ENCODE measurements at places on chromosomes 16 and 17.

DNA sequence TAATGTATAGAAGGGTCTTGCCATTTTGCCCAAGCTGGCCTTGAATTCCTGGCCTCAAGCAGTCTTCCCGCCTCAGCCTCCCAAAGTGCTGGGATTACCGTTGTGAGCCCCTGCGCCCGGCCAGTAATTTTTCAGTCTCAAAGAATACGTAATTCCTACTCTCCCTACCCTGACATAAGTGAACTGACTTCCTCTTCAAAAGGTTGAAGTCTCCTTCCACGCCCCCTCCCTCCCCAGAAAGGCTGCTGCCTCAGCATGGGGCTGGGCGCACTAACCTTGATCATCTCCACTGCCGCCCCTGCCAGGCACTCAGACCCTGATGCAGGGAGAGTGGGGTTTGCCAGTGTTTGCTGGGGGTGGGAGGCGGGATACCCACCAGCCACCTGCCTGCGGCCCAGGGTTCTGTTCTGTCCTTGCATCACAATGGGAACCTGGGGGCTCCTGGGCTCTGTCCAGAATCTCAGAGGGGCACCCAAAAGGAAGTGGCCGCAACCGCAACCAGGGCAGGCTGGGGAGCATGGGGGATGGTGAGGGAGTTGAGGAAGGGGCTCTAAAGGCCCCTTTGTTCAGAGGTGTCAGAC, 27.5 kb downstream of the KIFC3 start:
- no peak for DNase-seq

DNA sequence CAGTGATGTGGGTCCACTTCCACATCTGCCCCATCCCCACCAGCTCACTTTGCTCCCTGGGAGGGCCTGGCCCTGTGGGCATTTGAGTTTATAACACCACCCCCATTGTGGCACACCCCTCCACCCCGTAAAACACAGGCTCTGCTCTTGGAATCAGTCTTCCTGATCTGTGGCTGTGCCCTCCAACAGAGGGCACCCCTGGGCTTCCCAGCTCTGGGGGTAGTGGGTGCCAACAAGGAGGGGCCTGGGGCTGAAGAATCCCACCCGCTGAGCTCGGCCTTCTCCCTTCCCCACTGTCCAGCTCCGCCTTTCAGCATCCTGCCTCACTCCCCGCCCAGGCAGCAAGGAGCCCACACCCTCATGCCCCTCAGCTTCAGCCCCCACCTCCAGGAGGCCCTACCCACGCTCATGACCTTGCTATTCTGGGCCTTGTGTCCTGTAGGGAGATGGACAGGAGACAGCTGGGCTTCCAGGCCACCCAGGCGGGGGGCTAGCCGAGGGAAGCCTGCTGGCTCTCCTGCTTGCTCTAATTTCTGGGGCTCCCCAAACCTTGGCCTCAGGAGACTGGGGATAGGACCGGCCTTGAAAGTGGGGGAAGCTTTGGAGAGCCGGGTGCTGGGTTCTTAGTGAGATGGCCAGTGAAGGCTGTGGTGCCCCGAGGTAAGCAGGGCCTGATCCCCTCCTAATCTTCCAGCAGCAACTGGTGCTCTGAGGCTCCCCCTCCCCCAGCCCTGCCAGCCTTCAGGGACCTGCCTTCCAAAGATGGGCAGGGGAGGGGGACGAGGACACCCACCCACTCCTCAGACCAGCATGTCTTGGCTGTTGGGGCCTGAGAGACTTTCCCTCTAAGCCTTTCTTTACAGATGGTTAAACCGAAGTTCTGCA, 2.9 kb upstream of the ATP2A1 start:
- no peak for DNase-seq

GRCh38 chr16:77499373-77500285, 64.8 kb upstream of the ADAMTS18 start:
- DNase-seq, result peak; percentile 47

GRCh38 chr17:74252211-74252610, 21.8 kb upstream of the DNAI2 start:
- DNase-seq, result no peak

DNA sequence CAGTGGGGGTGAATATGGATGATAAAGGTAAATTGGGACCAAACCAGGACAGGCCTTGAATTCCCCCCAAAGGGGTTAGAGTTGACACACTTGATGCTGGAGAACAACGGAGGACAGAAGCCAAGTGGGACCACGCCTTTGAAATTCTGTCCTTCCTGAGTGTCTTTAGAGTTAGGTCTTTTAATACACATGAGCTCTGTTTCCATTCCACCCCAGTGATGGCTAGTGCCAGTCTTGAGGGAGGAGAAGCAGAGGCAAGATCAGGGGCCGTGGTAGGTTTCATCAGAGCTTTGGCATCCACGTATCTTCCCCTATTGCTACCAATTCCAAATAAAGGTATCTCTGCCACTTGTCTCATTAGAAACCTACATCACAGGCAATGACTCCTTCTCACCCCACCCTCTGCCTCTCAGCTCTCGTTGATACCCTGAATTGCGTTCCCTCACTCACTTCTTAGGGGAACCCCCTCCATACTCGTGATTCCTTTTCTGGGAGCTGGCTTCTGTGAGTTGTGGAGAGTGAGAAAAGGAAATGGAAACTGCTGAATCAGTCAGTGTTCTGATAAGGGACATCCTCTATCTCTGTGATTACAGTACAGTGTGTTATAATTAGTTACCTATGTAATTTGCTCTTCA, 2.4 kb upstream of the CCL3L1 start:
- no peak for DNase-seq

Data from H4 (cell line).